ENCODE measurements at places on chromosomes 1 and 21. TPM values are rescaled to one million over a fixed set of nuclear protein-coding genes. Genes with fewer than 3 reads are reported as not detected.

Gene TFF3
- not detected for polyA plus RNA-seq

Gene GJA9
- polyA plus RNA-seq = 0.38 TPM

DNA sequence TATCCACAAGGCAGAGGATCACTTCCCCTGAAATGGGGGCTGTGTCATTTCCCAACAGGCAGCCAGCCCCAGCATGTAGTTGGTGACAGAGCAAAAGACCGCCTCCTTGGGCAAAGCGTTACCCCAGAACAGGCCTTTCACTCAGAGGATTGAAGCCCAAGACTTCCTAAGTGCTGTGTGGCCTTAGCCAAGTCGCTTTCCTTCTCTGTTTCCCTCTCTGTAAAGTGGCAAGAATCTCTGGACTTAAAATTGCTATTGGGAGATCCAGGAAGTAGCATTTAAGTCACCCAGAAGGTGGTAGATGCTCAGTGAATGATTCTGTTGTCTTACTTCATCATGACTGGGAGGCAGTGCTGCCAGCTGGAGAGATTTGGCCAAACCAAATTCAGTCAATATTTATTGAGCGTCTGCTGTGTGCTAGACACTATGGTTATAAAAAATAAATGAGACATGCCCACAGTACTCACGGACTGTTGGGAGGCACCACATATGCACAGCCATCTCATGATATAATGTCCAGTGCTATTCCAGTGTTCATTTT lies 35.3 kb downstream of the NIPAL3 start:
- DNase-seq = no peak

- DNase-seq = no peak
Observed at GRCh38 chr1:40309374-40310128, 7.5 kb downstream of the COL9A2 start.

DNA sequence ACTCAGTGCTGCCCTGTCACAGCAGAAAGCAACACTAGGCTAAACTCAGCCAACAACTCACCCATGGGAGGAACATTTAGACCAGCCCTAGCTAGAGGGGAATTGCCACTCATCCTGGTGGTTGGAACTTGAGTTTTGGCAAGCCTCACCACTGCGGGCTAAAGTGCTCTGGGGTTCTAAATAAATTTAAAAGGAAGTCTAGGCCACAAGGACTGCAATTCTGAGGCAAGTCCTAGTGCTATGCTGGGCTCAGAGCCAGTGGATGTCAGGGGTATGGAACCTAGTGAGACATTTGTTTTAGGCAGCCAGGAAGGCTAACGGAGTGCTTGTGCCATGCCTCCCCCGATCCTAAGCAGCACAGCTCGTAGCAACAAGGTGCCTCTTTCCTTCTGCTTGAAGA lies 78.0 kb downstream of the RGS13 start:
- no peak for DNase-seq

- no peak for DNase-seq
Observed at GRCh38 chr1:164625004-164625617, 66.1 kb downstream of the PBX1 start.
